ENCODE measurements at places on chromosomes 11 and 22. TPM values are rescaled to one million over a fixed set of nuclear protein-coding genes. Genes with fewer than 3 reads are reported as not detected.

- no peaks in the 10 kb centered on the region for H3K27me3 ChIP-seq
- no peaks in the 10 kb centered on the region for H3K4me1 ChIP-seq
- H3K36me3 ChIP-seq = no peaks in the 10 kb centered on the region
- H3K4me3 ChIP-seq = no peak overlapping the region
- no peak for DNase-seq
These were observed 82.0 kb downstream of the PARVA start for GRCh38 chr11:12459374-12459773.

- no peak for DNase-seq
- peaks cover 42% of the 10 kb centered on the region for H3K27me3 ChIP-seq
- H3K4me1 ChIP-seq = no peaks in the 10 kb centered on the region
- H3K27ac ChIP-seq = no peak overlapping the region
- H3K4me3 ChIP-seq = no peak overlapping the region
- no peaks in the 10 kb centered on the region for H3K36me3 ChIP-seq
These were observed 14.2 kb downstream of the MRGPRG start for GRCh38 chr11:3204141-3205015.

- H3K27ac ChIP-seq = no peak overlapping the region
- no peaks in the 10 kb centered on the region for H3K36me3 ChIP-seq
- no peak for DNase-seq
- H3K27me3 ChIP-seq = peaks cover 4% of the 10 kb centered on the region
- H3K4me3 ChIP-seq = no peak overlapping the region
These were observed 556 bp downstream of the CRYBB2 start for GRCh38 chr22:25219948-25220442.

DNA sequence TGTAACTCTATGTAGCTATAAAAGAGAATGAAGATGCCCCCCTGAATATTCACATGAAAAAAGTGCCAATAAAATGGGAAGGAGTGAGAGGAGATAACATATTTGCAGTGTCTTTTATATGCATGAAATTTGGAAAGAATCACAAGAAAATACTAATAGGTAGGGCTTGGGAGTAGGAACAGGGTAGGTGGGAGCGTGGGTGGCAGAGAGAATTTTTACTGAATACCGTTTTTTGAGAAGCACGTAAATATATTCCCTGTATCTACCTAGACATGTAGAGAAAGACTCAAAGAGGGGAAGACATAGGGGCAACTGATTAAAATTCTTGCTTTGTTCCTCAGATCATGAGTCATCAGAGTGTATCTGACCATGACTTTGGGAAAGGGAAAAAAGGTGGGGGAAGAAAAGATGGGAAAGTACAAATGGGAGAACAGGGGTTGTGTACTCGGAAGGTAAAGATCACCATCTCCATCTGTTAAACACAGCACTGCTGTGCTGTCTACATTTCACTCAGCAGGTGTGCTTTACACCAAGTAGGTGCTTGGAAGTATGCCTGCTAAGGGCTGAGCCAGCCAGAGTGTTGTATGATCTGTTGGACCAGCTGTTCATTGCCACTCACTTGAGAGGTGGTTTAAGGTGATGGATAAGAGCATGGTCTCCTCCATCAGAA, 16.0 kb downstream of the PRR5L start:
- H3K36me3 ChIP-seq = no peaks in the 10 kb centered on the region
- no peak overlapping the region for H3K27ac ChIP-seq

GRCh38 chr22:44242946-44243724, 62.4 kb downstream of the PARVG start:
- H3K27ac ChIP-seq = no peak overlapping the region
- DNase-seq = peak; percentile 31
- no peak overlapping the region for H3K4me3 ChIP-seq
- no peaks in the 10 kb centered on the region for H3K27me3 ChIP-seq
- no peaks in the 10 kb centered on the region for H3K36me3 ChIP-seq
- no peaks in the 10 kb centered on the region for H3K4me1 ChIP-seq

GRCh38 chr11:126418887-126419286, 63.4 kb downstream of the ST3GAL4 start:
- H3K4me1 ChIP-seq = no peaks in the 10 kb centered on the region
- DNase-seq = no peak
- H3K36me3 ChIP-seq = no peaks in the 10 kb centered on the region

DNA sequence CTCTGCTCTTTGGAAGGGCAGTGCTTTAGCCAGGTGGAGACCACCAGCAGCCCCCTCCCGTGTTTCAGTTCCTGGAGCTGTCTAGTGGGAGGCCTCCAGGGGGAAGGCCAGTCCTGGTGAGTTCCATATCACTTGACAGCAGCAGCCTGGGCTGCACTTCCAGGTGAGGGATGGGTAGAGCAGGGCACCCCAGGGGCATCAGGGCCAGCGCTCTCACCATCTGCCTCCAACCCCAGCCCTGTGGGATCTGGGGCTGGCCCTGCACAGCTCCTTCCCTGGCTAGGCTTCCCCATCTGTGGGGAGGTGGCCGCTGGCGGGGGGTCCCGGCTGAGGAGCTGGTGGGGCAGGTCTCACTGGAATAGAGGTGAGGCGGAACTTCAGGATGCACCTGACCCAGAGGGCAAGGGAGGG, 60.5 kb downstream of the MORC2 start:
- H3K27ac ChIP-seq = no peak overlapping the region
- H3K4me1 ChIP-seq = no peaks in the 10 kb centered on the region
- H3K36me3 ChIP-seq = peaks cover 35% of the 10 kb centered on the region
- H3K27me3 ChIP-seq = no peaks in the 10 kb centered on the region
- no peak for DNase-seq

DNA sequence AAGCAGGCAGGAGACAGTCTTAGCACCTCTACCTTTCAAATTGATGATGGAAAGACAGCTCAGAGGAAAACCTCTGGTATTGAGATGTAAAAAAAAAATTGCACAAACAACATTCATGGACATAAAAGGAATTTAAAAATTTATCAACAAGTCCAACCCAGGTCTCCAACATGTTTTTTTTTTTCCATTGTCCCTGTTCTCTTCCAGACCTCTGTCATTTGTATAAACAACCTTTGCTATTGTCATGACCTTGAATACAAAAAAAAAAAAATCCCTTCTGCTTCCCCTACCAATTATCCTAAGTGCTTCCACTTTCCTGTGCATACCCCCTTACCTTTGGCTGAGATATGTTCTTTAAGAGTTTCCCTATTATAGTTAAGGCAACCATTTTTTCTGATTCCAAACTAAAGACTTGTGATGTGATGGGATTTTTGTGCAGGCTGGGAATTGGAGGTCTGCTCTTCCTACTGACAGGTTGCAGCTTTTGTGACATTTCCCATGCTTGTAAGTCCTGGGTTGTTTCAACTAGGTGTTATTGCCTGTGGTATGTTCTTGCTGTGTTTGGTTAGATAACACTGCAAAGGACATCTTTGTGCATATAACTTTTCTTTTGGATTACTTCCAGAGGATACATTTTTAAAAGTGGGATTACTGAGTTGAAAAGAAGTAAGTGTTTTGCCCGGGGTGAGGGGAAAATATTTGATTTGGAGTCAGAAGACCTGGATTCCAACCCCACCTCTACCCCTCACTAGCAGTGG, 67.1 kb downstream of the KIAA1671 start:
- H3K4me3 ChIP-seq = no peak overlapping the region
- no peak overlapping the region for H3K27ac ChIP-seq
- DNase-seq = no peak
- peaks cover 2% of the 10 kb centered on the region for H3K4me1 ChIP-seq
- no peaks in the 10 kb centered on the region for H3K27me3 ChIP-seq

- H3K27ac ChIP-seq = no peak overlapping the region
- H3K27me3 ChIP-seq = peaks cover 49% of the 10 kb centered on the region
- H3K4me1 ChIP-seq = no peaks in the 10 kb centered on the region
- peak; percentile 46 for DNase-seq
These were observed 119.2 kb downstream of the KCNQ1OT1 start for GRCh38 chr11:2580571-2581001.

GRCh38 chr11:31810779-31811647, at the start of gene PAX6:
Gene PAX6 (minus strand): TSS chr11:31811322. CDS start chr11:31806411, 4,911 bp downstream.
- peaks cover 87% of the 10 kb centered on the region for H3K27me3 ChIP-seq
- H3K27ac ChIP-seq = no peak within 1 kb of the TSS
- H3K36me3 ChIP-seq = no peaks in the 10 kb centered on the region

GRCh38 chr11:65654375-65655349, 8.1 kb downstream of the RELA start:
- H3K4me3 ChIP-seq = no peak overlapping the region
- DNase-seq = no peak
- peaks cover 8% of the 10 kb centered on the region for H3K4me1 ChIP-seq
- peaks cover 4% of the 10 kb centered on the region for H3K27me3 ChIP-seq
- peaks cover 42% of the 10 kb centered on the region for H3K36me3 ChIP-seq

GRCh38 chr11:19924716-19925115, 212.1 kb downstream of the NAV2 start:
- H3K36me3 ChIP-seq = no peaks in the 10 kb centered on the region
- H3K4me1 ChIP-seq = no peaks in the 10 kb centered on the region
- DNase-seq = no peak
- H3K27ac ChIP-seq = no peak overlapping the region
- no peaks in the 10 kb centered on the region for H3K27me3 ChIP-seq
- H3K4me3 ChIP-seq = no peak overlapping the region

- no peaks in the 10 kb centered on the region for H3K27me3 ChIP-seq
- H3K27ac ChIP-seq = no peak overlapping the region
- no peaks in the 10 kb centered on the region for H3K36me3 ChIP-seq
- DNase-seq = no peak
- peaks cover 6% of the 10 kb centered on the region for H3K4me1 ChIP-seq
These were observed 4.1 kb upstream of the UBE2L6 start for GRCh38 chr11:57571606-57572005.

- no peaks in the 10 kb centered on the region for H3K36me3 ChIP-seq
- DNase-seq = no peak
- no peak overlapping the region for H3K4me3 ChIP-seq
- H3K27ac ChIP-seq = no peak overlapping the region
These were observed 39.9 kb downstream of the MAML2 start for GRCh38 chr11:96303064-96303463.

DNA sequence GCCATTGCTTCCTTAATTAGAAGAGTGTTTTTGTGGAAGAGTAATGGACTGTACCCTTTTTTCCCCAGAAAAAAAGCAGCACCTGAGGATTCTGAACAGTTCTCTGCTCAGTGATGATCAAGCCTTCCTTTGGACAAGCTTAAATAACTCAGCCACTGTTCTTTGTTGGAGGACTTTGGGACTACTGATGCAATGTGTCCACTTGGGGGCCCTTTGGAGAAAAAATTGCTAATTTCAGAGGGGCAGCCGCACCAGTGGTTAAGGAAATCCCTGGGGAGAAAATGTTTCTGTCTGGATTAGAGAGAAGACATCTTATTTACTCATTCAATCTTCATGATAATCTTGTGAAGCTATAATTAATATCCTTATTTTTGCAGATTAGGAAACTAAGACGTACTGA, 5.3 kb upstream of the KMT2A start:
- no peak overlapping the region for H3K27ac ChIP-seq
- no peak for DNase-seq
- no peak overlapping the region for H3K4me3 ChIP-seq
- H3K4me1 ChIP-seq = no peaks in the 10 kb centered on the region

- no peaks in the 10 kb centered on the region for H3K36me3 ChIP-seq
- H3K4me1 ChIP-seq = peaks cover 10% of the 10 kb centered on the region
- H3K27me3 ChIP-seq = no peaks in the 10 kb centered on the region
- no peak overlapping the region for H3K27ac ChIP-seq
- no peak for DNase-seq
These were observed 18.1 kb downstream of the IL17REL start for GRCh38 chr22:49994361-49995040.

- no peaks in the 10 kb centered on the region for H3K4me1 ChIP-seq
- no peak overlapping the region for H3K4me3 ChIP-seq
- DNase-seq = no peak
- H3K27me3 ChIP-seq = no peaks in the 10 kb centered on the region
- no peaks in the 10 kb centered on the region for H3K36me3 ChIP-seq
These were observed 188.7 kb downstream of the ETS1 start for GRCh38 chr11:128398517-128399250.

DNA sequence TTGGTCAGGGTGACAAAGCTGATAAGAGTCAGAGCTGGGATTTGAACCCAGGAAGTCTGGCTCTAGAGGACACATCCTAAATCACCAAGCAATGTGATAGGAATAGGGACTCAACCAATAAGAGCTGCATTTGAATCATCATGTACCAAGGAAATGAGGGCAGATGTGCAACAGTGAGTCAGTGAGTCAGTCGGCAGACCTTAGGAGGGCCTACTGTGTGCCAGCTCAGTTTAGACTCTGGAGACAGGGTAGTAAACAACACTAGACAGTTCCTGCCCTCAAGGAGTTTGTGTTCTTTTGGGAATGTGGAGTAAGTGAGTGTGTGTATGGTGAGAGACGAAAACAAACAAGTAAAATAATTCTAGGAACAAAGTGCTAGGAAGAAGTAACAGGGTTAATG, 11.2 kb downstream of the IL10RA start:
- no peak for DNase-seq
- H3K27me3 ChIP-seq = no peaks in the 10 kb centered on the region
- H3K27ac ChIP-seq = no peak overlapping the region
- no peaks in the 10 kb centered on the region for H3K36me3 ChIP-seq
- no peak overlapping the region for H3K4me3 ChIP-seq

DNA sequence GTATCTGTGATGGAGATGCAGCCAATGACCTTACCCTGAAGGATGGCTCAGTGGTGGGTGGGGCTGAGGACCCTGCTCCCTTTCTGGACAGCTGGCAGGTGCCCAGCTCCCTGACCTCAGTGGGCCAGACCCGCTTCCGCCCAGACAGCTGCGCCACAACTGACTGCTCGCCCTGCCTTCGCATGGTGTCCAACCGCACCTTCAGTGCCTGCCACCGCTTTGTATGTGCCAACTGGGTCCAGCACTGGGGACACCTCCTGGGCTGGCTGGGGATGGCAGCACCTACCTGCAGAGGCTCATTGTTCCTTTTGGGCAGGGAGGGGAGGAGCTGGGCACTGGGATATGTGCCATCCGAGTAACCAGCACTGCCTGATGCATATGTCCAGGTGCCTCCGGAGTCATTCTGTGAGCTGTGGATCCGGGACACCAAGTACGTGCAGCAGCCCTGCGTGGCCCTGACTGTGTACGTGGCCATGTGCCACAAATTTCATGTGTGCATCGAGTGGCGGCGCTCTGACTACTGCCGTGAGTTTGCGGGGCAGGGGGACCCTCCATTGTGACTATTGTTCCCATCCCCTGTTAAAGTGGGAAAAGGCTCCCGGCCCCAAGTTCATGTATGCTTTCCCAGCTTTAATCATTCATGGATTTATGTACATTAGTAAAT, 84.8 kb downstream of the OTOG start:
- no peak for DNase-seq
- H3K36me3 ChIP-seq = no peaks in the 10 kb centered on the region
- no peak overlapping the region for H3K4me3 ChIP-seq
- no peak overlapping the region for H3K27ac ChIP-seq

GRCh38 chr22:44196731-44197131, 16.0 kb downstream of the PARVG start:
- no peaks in the 10 kb centered on the region for H3K36me3 ChIP-seq
- H3K27me3 ChIP-seq = no peaks in the 10 kb centered on the region
- no peak overlapping the region for H3K27ac ChIP-seq
- no peaks in the 10 kb centered on the region for H3K4me1 ChIP-seq
- H3K4me3 ChIP-seq = no peak overlapping the region

GRCh38 chr11:83088965-83089364, 17.3 kb upstream of the RAB30 start:
- H3K36me3 ChIP-seq = no peaks in the 10 kb centered on the region
- no peaks in the 10 kb centered on the region for H3K4me1 ChIP-seq
- no peak overlapping the region for H3K27ac ChIP-seq
- H3K27me3 ChIP-seq = no peaks in the 10 kb centered on the region
- no peak overlapping the region for H3K4me3 ChIP-seq
- no peak for DNase-seq

The SERPIND1 gene
- total RNA-seq = not detected

The SAA2 gene
- total RNA-seq = not detected

The MMP26 gene
- not detected for total RNA-seq

The TOM1 gene
- total RNA-seq = 25.1 TPM

The DBX1 gene
- not detected for total RNA-seq

The HEPHL1 gene
- 0.19 TPM for total RNA-seq

The CHRDL2 gene
- 0.48 TPM for total RNA-seq

The NCAM1 gene
- total RNA-seq = 4.3 TPM

The ACRV1 gene
- not detected for total RNA-seq

The CRYBB2 gene
- not detected for total RNA-seq

The TYR gene
- not detected for total RNA-seq
